ENCODE measurements at places on chromosomes 13 and 19.

- DNase-seq: no peak
These were observed 69.0 kb upstream of the PCDH9 start for GRCh38 chr13:67299072-67299635.

DNA sequence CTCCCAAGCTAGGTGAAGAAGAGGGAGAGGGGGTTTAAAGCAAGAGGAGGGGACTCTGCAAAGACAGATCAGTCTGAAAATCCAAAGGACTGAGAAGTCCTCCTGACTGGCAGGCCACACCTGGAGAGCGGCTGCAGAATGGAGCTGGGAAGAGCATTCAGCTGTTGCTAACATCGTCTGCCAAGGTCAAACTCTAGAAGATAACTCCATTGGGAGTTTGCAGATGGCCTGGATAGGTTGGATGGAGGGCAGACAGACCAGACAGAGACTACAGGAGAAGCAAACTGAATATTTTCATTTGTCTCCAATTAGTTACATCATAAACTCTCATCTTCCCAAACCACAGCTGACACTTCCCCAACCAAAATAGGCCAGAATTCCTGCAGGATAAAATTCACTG lies 19.9 kb upstream of the SHISA2 start:
- no peak for DNase-seq

DNA sequence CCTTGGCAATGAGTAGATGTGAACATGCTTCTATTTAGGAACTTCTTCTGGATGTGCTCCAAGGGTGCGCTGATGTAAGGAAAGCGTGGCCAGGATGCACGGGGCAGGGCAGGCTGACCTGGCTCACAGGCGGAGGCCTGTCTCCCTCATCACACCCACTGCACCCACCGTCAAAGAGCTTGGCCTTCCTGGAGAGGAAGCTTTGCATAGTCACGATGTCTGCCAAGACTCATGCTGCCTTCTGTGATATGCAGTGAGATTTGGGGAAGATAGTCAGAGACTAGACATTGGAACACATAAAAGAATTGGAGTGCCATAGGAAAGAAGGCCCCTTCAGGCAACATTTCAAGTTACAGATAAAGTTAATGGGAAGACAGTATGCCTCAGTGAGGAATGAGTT lies 82.0 kb downstream of the MYO16 start:
- no peak for DNase-seq

- no peak for DNase-seq
These were observed 2.8 kb downstream of the WTIP start for GRCh38 chr19:34484328-34484727.

GRCh38 chr19:44476559-44477408 lies 23.5 kb downstream of the ZNF180 start:
- no peak for DNase-seq

GRCh38 chr13:79541426-79542049 lies 60.6 kb downstream of the NDFIP2 start:
- DNase-seq: no peak

Measured in stimulated activated CD8-positive, alpha-beta memory T cell treated with anti-CD3 and anti-CD28 coated beads, Interleukin-4, amount 100 ng/mL, for 4 hours (primary cell).